Fibroblast of lung (primary cell): ENCODE measurements at places on chromosomes 12 and 14. TPM values are rescaled to one million over a fixed set of nuclear protein-coding genes. Genes with fewer than 3 reads are reported as not detected.

Gene OR4N2
- not detected in 2 replicates for total RNA-seq

Gene MYF6
- under 0.01 TPM in 1 of 2 replicates, not detected in the other for total RNA-seq

Gene HCAR1
- 0.51 and 1.5 TPM in 2 replicates for total RNA-seq

Gene RIMKLB
- 13.0 and 13.4 TPM in 2 replicates for total RNA-seq

Gene TAMALIN
- total RNA-seq: 11.3 and 12.1 TPM in 2 replicates

Gene ENDOU
- total RNA-seq: 0.17 TPM in 1 of 2 replicates, not detected in the other

Gene NKX2-1
- not detected in 2 replicates for total RNA-seq

Gene GARIN6
- total RNA-seq: not detected in 2 replicates

Gene SPIC
- total RNA-seq: not detected in 2 replicates

GRCh38 chr14:33938131-33938949 lies 12.5 kb downstream of the EGLN3 start:
- no peak overlapping the region for H3K4me3 ChIP-seq
- DNase-seq: peak; percentile 10
- no peaks in the 10 kb centered on the region for H3K4me1 ChIP-seq
- H3K27me3 ChIP-seq: no peaks in the 10 kb centered on the region

- peaks cover 7% of the 10 kb centered on the region for H3K36me3 ChIP-seq
- peak; percentile 91 for DNase-seq
- H3K4me3 ChIP-seq: no peak overlapping the region
- no peaks in the 10 kb centered on the region for H3K27me3 ChIP-seq
Observed at GRCh38 chr12:105226219-105226618, 9.8 kb downstream of the APPL2 start.

- H3K4me3 ChIP-seq: peak overlapping the region; percentile 74
- no peaks in the 10 kb centered on the region for H3K4me1 ChIP-seq
- H3K27ac ChIP-seq: peak overlapping the region; percentile 67
- DNase-seq: no peak
- H3K27me3 ChIP-seq: no peaks in the 10 kb centered on the region
Observed at GRCh38 chr12:22046968-22047390, 961 bp downstream of the CMAS start.

- H3K4me1 ChIP-seq: no peaks in the 10 kb centered on the region
- H3K27ac ChIP-seq: no peak overlapping the region
- H3K4me3 ChIP-seq: no peak overlapping the region
- peaks cover 3% of the 10 kb centered on the region for H3K27me3 ChIP-seq
- no peaks in the 10 kb centered on the region for H3K36me3 ChIP-seq
Observed at GRCh38 chr14:99946652-99947489, 118.4 kb upstream of the EVL start.

- H3K27ac ChIP-seq: no peak overlapping the region
- H3K27me3 ChIP-seq: no peaks in the 10 kb centered on the region
- H3K4me1 ChIP-seq: no peaks in the 10 kb centered on the region
- H3K36me3 ChIP-seq: no peaks in the 10 kb centered on the region
- no peak overlapping the region for H3K4me3 ChIP-seq
- no peak for DNase-seq
Observed at GRCh38 chr14:61362072-61362750, 40.8 kb downstream of the PRKCH start.

DNA sequence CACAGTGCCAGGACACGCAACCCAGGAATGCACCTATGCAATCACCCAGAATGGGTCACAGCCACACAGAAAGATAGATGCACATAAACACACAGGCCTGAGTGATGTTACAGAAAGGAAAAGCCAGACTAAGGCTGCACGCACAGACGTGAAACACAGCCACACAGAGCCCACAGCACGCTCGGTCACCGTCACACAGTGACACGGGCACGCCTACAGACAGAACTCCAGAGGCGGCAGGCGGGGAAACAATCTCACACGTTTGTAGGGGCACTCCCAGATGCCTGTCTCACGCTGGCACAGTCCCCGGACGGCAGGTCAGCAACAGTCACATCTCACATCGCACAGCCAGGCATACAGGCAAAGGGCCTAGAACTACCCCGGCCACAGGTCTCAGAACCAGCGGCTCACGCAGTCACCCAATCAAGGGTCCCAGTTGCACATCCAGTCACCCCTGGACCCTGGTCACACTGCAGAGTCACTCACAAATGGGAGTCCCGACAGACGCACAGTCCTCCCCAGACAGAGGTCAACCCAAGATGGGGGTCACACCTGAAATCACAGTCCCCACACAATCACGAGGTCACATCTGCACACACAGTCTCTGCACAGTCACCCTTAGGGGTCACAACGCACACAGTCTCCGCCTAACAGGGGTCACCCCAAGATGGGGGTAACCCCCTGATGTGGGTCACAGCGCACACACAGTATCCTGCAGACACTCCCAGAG lies 790 bp downstream of the SSH1 start:
- peak overlapping the region; percentile 100 for H3K27ac ChIP-seq
- peak; percentile 89 for DNase-seq
- H3K4me3 ChIP-seq: peak overlapping the region; percentile 95
- peaks cover 27% of the 10 kb centered on the region for H3K4me1 ChIP-seq

GRCh38 chr14:94225460-94226378 lies 51.6 kb downstream of the PPP4R4 start:
- no peaks in the 10 kb centered on the region for H3K36me3 ChIP-seq
- H3K27ac ChIP-seq: no peak overlapping the region
- no peak overlapping the region for H3K4me3 ChIP-seq
- H3K4me1 ChIP-seq: no peaks in the 10 kb centered on the region
- DNase-seq: no peak
- no peaks in the 10 kb centered on the region for H3K27me3 ChIP-seq

DNA sequence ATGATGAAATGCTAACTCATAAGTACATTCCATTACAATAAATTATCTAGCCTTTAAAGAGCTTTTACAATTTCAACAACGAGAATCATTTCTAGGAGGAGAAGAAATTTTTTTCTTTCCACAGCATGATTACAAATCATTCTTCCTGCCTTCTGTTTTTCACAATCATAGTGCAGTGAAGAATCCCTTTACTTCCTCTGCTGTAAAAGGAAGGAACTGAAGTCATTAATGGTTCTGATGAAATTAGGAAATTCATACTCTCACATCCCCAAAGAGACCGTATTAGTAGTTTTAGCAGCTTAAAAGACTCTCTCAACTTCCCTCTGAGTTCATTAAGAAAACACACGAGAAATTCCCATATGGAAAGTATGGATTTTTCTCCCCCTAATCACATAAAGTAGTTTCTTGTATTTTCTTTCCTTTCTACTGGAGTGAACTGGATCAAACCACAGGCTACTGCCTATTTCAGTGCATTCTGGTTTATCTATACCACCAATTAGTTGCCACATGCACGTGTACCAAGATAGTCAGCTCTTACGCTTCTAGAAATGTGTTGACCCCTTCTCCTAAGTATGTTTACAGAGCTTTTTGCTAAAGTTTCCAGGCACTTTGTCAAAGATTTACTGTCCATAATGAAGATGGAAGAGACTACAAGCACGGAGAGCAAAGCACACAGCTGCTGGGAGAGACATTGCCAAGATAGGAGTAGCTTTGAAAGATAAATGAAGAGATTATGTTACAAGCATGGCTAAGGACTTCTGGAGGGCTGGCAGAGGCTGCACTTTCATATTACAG lies 58.9 kb upstream of the KITLG start:
- peak; percentile 66 for DNase-seq
- H3K27ac ChIP-seq: peak overlapping the region; percentile 36

- no peak for DNase-seq
- H3K4me1 ChIP-seq: no peaks in the 10 kb centered on the region
- no peak overlapping the region for H3K27ac ChIP-seq
- H3K36me3 ChIP-seq: no peaks in the 10 kb centered on the region
Observed at GRCh38 chr14:54890788-54891187, 11.8 kb downstream of the GCH1 start.

DNA sequence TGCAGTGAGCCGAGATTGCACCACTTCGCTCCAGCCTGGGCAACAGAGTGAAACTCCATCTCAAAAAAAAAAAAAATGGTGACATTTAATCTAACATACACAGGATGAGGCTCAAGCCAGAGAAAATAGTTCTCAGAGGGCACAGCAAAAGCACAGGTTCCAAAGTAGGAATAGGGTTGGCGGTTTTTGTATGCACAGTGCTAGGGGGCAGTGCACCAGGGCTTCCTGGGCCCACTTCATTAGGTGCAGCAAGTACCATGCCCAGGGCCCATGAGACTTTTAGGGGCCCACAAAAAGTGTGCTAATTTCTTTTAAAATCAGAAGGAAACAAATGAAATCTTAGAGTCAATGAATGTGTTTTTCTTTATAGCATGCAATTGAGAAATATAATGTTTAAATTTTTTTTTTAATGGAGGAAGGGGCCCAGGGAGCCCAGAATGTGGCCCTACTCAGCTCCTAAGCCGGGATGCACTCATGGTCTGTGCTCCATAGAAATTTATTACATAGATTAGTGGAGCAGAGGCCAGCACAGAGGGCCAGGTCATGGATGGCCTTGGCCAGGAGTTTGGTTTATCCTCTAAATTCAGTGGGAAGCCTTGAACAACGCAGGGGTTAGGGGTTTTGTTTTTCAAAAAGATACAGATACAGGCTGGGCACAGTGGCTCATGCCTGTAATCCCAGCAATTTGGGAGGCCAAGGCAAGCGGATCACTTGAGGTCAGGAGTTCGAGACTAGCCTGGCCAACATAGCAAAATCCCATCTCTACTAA lies 2.3 kb downstream of the AK7 start:
- no peak overlapping the region for H3K27ac ChIP-seq
- no peak for DNase-seq
- H3K4me1 ChIP-seq: peaks cover 3% of the 10 kb centered on the region
- H3K4me3 ChIP-seq: no peak overlapping the region
- H3K36me3 ChIP-seq: no peaks in the 10 kb centered on the region
- peaks cover under 1% of the 10 kb centered on the region for H3K27me3 ChIP-seq

DNA sequence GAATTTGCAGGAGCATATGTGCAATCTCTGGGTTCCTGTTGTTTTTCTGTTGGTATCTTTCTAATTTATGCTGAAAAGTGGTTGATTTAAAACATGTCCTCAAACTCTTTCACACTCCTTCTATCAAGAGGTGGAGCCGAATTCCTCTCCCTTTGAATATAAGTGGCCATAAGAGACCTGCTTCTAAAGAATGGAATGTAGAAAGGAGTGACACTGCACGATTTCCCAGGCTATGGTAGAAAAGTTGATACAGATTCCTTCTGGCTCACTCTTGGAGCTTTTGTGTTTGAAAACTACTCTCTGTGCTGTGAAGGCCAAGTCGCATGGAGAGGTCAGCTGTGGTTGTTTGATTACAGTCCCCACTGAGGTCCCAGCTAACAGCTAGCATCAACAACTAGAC lies 613.2 kb downstream of the ETNK1 start:
- no peak overlapping the region for H3K4me3 ChIP-seq
- no peak overlapping the region for H3K27ac ChIP-seq
- no peaks in the 10 kb centered on the region for H3K4me1 ChIP-seq
- H3K27me3 ChIP-seq: no peaks in the 10 kb centered on the region
- DNase-seq: no peak

GRCh38 chr12:124391340-124392261 lies 96.7 kb downstream of the RFLNA start:
- H3K27me3 ChIP-seq: no peaks in the 10 kb centered on the region
- peak overlapping the region; percentile 64 for H3K27ac ChIP-seq
- peaks cover under 1% of the 10 kb centered on the region for H3K36me3 ChIP-seq
- DNase-seq: peak; percentile 73
- no peak overlapping the region for H3K4me3 ChIP-seq

DNA sequence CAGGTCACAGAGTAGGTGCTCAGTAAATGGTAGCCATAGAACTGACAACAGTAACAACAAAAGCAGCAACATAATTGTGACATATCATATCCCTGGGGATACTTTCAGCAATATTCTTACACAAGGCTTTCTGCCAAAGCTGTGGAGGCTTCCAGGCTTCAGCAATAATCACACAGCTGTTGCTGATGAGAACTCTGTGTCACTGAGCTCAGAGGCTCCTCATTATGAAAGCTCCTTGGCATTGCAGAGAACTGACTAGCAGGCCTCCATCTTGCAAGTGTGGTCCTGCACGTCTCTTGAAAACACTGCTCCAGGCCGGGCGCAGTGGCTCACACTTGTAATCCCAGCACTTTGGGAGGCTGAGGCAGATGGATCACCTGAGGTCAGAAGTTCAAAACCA lies 97.3 kb upstream of the BTG1 start:
- no peaks in the 10 kb centered on the region for H3K36me3 ChIP-seq
- peak; percentile 95 for DNase-seq
- H3K4me1 ChIP-seq: no peaks in the 10 kb centered on the region

DNA sequence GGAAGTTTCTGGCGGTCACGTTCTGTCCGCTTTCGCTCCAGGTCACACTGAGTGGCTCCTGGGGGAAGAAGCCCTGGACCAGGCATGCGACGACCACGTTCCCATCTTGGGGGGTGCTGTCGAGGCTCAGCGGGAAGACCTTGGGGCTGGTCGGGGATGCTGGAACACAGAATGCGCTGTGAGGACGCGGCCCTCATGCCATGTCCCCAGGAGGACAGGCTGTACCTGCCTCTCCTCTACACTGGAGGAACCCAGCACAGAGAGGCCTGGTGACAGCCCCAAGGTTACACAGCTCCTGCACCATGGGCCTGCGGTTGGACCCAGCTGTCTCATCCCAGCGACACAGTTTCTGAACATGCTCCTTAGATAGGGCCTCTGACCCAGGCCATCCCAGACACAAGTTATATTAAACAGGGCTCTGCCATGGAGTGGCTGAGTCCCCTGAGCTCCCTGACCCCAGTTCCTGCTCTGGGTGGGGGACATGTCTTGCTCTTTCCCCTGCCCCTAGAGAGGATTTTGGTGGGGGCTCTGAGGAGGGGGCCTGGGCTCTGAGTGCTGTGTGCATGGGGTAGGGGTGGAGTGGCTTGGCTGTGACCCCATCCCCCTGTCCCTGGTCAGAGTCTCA lies 62.0 kb downstream of the TMEM121 start:
- H3K4me3 ChIP-seq: no peak overlapping the region
- no peaks in the 10 kb centered on the region for H3K4me1 ChIP-seq
- no peaks in the 10 kb centered on the region for H3K27me3 ChIP-seq
- no peak overlapping the region for H3K27ac ChIP-seq
- no peak for DNase-seq

DNA sequence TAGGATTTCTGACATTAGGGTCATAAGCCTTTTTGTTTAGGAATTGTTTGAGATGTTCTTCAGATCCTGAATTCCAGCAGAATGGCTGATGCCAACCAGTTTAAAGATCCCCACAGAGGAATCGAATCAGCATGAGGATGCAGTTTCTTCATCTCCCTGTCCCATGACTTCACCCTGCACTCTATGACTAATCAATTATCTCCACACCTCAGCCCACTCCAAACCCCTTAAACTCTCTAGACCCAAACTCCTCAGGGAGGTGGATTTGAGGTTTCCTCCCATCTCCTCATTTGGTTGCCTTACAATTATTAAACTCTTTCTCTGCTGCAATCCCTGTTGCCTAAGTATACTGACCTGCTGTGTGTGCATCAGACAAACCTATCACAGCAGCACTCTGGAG lies 86.5 kb upstream of the CRY1 start:
- H3K36me3 ChIP-seq: no peaks in the 10 kb centered on the region
- no peak overlapping the region for H3K4me3 ChIP-seq
- no peak overlapping the region for H3K27ac ChIP-seq

DNA sequence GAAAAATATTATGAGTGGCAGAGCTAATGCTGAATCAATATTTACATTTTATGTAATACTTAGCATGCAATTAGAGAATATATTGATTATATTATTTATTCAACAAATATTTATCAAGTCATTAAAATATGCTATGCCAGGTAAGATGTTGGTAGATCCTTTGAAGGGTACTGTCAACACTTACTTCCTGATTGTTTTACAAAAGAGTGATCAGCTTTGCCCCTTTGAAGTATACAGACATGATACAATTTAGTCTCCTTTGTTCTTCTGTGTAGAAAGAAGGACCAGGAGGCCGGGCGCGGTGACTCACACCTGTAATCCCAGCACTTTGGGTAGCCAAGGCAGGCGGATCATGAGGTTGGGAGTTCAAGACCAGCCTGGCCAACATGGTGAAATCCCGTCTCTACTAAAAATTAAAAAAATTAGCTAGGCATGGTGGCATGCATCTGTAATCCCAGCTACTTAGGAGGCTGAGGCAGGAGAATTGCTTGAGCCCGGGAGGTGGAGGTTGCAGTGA lies 73.9 kb upstream of the IFNG-AS1 start:
- H3K4me1 ChIP-seq: peaks cover 3% of the 10 kb centered on the region
- no peaks in the 10 kb centered on the region for H3K27me3 ChIP-seq
- no peak for DNase-seq
